Stimulated activated CD8-positive, alpha-beta memory T cell treated with anti-CD3 and anti-CD28 coated beads, Interleukin-7, amount 100 ng/mL, for 48 hours (primary cell): ENCODE measurements at places on chromosomes 11 and 22.

- DNase-seq: peak; percentile 91
Observed at GRCh38 chr11:66677599-66678375, at the start of gene RBM4B. RBM4B (minus strand) TSS chr11:66677887; CDS start chr11:66677079, 808 bp downstream.

- no peak for DNase-seq
Observed at GRCh38 chr11:125171974-125172373, 7.4 kb downstream of the PKNOX2 start.

DNA sequence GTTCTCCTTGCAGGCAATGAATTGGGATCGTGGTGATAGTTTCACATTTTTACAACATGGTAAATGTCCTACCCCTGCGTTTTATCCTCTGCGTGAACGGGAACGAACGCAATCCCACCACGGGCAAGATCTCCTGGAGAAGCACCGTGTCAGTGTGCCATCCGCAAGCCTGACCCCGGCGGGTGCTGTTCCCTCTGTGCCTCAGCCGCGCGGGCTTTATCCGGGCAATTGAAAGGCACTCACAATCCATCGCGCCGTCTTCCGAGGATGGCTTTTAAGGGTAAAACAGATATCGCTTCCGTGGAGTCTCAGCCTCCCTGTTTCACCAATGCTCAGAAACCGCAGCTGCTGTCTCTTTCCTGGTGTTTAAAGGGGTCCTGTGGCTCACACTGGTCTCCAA, 1387.5 kb downstream of the BRD1 start:
- DNase-seq: no peak

DNA sequence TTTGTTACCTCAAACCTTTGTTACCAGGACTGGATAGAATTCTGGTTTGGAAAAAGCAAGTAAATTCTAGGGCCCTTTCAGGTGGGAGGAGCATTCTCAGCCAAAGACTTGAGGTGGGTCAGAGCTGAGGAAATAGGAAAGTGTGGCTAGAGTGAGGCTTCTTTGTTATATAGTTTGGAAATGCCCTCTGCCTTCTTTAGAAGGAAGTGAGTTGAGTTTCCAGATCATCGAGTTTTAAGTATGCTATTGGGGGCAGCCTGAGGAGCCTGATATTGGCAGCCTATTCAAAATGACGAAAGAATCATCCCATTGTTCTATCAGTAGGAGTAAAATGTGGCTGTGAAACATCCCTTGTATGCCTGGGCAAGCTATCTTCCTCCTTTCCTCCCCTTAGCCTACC, 134.1 kb downstream of the ARHGAP42 start:
- no peak for DNase-seq

GRCh38 chr11:117130879-117131278, 13.2 kb upstream of the PAFAH1B2 start:
- no peak for DNase-seq

- DNase-seq: no peak
Observed at GRCh38 chr22:45562537-45563361, 60.1 kb downstream of the FBLN1 start.

GRCh38 chr22:40261783-40262182, 84.1 kb downstream of the TNRC6B start:
- DNase-seq: no peak

GRCh38 chr11:61089806-61090491, 12.3 kb upstream of the CD5 start:
- no peak for DNase-seq

GRCh38 chr11:119745112-119745511, 16.1 kb upstream of the NECTIN1 start:
- no peak for DNase-seq

DNA sequence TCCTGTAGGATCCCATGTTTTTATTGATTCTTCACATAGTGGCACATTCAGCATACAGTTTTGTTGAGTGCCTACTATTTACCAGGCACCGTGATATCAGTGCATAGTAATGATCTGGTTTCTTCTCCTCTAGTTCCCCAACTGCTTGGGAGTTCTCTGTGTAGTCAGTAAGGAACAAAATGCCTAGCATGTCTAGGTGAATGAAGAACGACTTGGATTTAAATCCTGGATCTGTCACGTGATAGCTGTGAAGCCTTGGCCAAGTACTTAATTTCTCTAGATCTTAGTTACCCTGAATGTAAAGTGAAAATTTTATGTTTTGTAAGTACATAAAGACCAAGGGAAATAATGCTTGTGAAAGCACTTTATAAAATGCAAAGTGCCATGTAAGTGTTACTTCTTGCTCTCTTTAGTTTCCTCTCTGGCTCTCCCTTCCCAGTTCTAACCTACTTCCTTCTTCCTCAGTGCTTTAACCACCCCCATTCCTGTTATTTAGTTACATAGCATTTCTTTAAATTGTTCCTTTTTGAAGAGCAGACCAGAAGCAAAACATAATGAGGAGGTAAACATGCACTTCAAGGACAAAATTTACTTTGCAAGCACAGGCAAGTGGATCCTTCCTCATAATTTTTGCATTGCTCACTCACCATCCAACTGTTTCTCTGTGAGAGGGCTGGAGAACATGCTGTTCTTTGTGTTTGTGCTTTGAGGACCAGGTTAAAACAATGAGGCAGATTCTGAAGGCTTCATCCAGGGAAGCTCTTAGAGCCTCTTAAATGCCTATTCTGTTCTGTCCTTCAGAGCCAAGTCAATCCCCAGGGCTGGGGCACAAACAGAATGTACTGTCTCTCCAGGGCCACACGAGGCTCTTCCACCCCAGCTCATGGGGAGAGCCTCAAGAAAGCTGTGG, 353.9 kb upstream of the TENM4 start:
- DNase-seq: no peak

- no peak for DNase-seq
Observed at GRCh38 chr11:125342281-125342930, 153.7 kb downstream of the FEZ1 start.

DNA sequence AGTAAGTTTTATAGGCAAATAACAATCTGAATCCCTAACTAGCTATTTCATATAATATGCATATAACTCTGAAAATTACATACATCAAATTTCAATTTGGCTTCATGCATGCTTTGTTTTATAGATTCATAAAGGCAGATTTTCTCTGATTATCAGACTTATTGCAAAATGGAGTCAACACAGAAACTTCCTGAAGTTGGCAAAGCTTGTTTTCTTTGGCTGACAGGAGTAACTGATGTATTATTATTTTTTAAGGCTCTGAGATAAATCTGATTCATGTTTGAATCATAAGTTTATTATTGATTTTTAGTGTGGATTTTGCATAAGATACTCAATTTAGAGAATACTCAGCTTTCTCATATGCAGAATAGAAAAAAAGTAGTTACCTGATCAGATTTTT, 356.3 kb upstream of the CCDC90B start:
- DNase-seq: no peak

GRCh38 chr11:45538939-45539338, 126.5 kb downstream of the CHST1 start:
- DNase-seq: no peak

- DNase-seq: no peak
Observed at GRCh38 chr22:45617948-45618347, 53.7 kb upstream of the ATXN10 start.

- no peak for DNase-seq
Observed at GRCh38 chr11:90650153-90650552, 427.3 kb upstream of the CHORDC1 start.

- no peak for DNase-seq
Observed at GRCh38 chr11:16759857-16760508, 21.5 kb downstream of the C11orf58 start.

GRCh38 chr22:35630387-35630793, 13.3 kb upstream of the MB start:
- DNase-seq: no peak

DNA sequence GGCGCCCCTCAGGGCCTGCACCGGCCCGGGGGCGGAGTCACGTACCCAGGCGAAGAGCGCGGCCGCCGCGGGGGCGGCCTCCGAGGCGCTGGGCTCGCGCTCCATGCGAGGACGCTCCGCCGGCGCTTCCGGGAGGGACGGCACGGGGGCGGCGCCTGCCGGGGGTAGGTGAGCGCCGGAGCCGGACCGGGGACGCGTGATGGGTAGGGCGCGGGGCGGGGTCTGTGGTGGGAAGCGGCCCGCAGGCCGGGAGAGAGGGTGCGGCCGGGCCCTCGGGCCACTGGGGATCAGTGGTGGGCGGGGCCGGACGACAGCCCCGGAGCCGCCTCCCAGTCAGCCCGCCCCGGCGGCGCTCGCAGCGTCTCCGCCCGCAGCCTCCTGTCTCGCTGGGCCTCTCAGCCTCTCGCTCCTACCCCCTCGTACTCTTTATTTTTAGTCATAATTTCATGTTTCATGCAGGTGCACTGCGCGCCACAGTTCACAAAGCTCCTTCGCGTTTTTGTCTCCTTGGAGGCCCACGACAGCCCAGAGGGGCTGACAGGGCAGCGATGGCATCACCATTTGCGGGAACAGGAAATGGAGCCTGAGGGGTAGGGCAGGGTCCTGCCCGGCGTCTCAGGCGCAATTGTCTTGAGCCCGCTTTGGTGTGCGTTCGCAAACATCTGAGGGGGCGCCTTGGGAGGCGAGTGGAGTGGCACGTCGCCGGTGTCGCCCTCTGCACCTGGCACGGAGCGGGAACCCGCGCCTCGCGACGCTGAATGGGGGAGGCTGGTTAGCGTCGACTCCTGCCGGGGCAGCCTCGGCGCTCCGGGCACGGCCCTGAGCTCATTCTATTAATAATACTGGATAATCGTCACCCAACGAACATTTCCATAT, at the start of gene SERGEF:
TSS of gene SERGEF (minus strand) at position 142 of the 876 bp plus-strand sequence. CDS start at position 105, 37 bp downstream.
- DNase-seq: peak; percentile 91

DNA sequence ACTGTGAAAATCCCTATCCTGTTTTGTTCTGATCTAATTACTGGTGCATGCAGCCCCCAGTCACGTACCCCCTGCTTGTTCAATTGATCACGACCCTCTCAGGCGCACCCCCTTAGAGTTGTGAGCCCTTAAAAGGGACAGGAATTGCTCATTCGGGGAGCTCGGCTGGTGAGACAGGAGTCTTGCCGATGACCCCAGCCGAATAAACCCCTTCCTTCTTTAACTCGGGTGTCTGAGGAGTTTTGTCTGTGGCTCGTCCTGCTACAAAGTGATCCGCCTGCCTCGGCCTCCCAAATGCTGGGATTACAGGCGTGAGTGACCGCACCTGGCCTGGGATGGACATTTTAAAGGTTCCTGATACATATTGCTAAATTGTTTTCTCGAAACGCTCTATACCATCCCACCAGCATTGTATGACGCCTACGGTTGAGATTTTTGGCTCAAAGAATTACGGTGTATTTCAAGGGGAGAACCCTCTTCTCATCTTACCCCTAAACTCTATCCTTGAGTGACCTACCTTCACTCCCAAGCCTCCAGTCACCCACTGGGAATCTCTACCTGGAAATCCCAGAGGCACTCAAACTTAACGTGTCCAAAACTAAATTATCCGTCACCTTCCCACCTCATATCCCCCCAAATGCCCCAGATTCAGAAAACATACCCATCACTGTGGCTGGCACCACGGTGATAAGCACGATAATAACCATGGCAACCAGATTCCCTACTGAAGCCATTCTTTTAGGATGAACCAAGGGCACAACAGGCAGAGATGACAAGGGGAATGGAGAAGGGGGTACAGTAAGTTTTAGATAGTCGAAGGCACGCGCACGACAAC, 789 bp upstream of the POLA2 start:
- no peak for DNase-seq

- DNase-seq: no peak
Observed at GRCh38 chr11:8094656-8095055, 13.6 kb downstream of the TUB start.

DNA sequence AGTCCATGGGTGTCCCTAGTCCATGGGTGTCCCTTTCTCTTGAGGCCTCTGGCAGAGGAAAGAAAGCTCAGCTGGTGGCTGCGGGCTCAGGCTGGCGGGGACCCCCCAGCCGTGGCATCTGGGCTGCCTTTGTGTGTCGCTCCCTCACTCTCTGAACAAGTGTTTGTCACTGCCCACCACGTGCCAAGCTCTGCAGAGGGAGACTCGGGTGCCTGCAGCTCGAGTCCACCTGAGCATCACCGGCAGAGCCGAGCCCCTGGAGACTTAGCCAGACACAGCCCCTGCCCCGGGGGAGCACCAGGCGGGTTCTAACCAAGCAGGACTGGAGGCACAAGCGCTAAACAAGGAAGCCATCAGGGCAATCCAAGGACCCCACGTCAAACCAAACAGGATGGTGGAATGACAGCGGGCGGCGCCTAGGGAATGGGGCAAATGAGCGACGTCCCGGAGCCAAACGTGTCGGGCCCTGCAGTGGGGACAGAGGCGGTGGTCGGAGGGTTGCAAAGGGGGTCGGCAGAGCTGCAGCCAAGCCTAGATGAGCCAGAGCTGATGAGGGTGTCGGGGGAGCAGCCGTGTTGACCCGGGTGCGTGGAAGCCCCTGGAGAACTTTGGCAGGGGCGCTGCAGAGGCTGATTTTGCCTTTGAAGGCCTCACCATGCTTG, 2.1 kb upstream of the GRAMD4 start:
- DNase-seq: no peak

- no peak for DNase-seq
Observed at GRCh38 chr22:37739035-37739434, 42.2 kb downstream of the TRIOBP start.

DNA sequence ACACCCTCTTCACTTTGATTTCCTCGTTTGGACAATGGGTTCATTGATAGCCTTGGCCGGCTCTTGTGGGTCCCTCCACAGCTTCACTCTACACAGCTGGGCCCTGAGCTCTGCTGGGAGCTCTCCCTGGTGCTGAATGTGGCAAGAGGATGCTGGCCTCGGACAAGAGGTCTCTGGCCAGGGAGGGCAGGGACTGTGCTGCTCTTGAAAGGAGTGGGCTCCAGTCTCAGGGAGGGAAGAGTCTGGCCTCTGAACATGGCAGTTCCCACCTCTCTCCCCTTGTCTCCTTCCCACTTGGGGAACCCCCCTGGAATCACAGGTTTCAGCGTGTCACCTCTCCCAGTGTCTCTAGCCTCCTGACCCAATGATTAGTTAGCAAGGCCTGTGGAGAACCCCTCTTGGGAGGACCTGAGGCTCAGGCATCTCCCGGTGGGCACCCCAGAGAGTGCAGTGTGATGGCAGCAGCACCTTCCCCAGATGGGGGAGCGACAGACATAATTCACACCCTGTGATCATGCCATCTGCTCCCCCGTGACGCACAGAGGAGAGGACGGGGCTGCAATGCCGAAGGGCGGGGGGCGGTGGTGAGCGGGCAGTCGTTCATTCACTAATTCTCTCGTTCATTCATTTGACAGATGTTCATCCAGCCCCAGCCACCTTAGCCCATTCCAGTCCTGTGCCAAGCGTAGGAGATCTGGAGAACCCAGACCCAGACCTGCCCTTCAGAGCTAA, 2.8 kb upstream of the CABP7 start:
- DNase-seq: no peak

GRCh38 chr11:114202011-114202609, 94.1 kb upstream of the NNMT start:
- no peak for DNase-seq
